ENCODE measurements at places on chromosomes 12 and 14. TPM values are rescaled to one million over a fixed set of nuclear protein-coding genes. Genes with fewer than 3 reads are reported as not detected.

Gene HOXC11
- total RNA-seq, result 1.5 TPM

- DNase-seq, result no peak
These were observed 413.6 kb downstream of the BTG1 start for GRCh38 chr12:91732086-91732485.

- DNase-seq, result no peak
These were observed 261.4 kb upstream of the NPAS3 start for GRCh38 chr14:32677129-32677780.

DNA sequence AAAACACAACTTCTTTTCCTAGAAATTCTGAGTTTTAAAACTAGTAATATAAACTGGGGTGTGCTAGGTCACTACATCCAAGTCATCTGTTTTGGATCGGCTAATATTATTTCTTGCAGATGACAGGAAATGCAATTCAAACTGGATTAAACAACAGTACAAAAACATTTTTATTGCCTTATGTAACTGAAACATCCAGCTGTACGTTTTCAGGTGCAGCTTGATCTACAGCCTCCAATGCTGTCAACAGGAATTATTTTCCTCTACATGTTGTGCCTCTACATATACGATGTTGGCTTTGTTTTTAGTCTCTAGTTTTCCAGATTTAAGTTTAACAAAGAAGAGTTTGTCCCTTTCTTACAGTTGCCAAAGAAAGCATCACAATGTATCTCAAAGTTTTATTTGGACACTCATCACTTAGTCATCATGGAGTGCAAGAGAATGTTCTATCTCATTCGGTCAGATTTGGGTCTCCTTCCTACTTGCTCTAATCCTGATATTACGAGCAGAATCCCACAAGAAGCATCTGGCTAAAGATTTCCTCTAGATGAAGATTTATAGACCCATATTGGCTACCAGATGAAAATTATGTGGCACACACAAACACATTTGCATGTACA lies 326.7 kb downstream of the SLC6A15 start:
- no peak for DNase-seq

GRCh38 chr14:96079066-96079465 lies 39.9 kb downstream of the C14orf132 start:
- DNase-seq, result no peak

Gene GPR137C
- total RNA-seq, result 14.0 TPM

Gene NGB
- not detected for total RNA-seq

GRCh38 chr12:65963862-65964240 lies 139.6 kb downstream of the HMGA2 start:
- DNase-seq, result no peak

Gene TAS2R9
- total RNA-seq, result 0.37 TPM

Gene LTA4H
- 79.3 TPM for total RNA-seq

Gene DPY19L2
- 54.2 TPM for total RNA-seq

Gene LRP1-AS
- not detected for total RNA-seq

Gene RIMBP2
- 2.7 TPM for total RNA-seq

DNA sequence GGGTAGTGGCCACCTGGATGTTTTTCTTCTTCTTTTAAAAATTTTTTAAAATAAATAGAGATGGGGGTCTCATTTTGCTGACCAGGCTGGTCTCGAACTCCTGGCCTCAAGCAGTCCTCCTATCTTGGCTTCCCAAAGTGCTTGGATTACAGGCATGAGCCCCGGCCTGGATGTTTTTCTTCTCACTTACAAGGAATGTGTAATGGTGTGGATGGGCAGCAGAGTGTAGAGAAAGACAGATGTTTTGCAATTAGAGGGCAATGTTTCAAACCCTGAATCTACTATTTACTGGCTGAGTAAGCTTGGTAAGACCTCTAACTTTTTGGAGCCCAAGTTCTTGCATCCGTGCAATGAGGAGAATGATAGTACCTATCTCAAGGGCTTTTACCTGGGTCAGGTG lies 48.1 kb downstream of the ADCK1 start:
- no peak for DNase-seq

DNA sequence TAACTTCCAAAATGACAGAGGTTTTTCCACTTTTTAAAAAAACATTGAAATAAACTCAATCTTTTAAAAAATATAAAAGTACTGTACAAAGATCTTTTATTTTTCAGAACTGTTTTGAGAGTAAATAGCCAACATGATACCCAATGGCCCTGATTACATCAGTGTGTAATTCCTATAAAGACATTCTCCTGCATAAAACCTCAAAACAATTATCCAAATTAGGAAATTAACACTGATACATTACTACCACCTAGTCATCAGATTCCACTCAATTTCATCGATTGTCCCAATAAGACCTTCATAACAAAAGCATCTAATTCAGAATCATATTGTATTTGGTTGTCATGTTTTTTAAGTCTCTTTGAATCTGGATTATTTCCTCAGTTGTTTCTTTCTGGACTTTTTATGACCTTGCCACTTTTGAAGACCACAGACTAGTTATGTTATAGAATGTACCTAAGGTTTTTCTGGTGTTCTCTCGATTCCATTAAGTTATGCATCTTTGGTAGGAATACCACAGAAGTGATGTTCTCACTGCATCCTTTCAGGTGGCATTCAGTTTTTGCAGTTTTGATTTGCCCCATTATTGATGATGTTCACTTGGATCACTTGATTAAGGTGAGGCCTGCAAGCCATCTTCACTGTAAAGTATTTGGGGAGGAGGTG lies 4.0 kb upstream of the YEATS4 start:
- no peak for DNase-seq

Gene KRT86
- not detected for total RNA-seq

Gene PTGER2
- total RNA-seq, result 4.8 TPM

DNA sequence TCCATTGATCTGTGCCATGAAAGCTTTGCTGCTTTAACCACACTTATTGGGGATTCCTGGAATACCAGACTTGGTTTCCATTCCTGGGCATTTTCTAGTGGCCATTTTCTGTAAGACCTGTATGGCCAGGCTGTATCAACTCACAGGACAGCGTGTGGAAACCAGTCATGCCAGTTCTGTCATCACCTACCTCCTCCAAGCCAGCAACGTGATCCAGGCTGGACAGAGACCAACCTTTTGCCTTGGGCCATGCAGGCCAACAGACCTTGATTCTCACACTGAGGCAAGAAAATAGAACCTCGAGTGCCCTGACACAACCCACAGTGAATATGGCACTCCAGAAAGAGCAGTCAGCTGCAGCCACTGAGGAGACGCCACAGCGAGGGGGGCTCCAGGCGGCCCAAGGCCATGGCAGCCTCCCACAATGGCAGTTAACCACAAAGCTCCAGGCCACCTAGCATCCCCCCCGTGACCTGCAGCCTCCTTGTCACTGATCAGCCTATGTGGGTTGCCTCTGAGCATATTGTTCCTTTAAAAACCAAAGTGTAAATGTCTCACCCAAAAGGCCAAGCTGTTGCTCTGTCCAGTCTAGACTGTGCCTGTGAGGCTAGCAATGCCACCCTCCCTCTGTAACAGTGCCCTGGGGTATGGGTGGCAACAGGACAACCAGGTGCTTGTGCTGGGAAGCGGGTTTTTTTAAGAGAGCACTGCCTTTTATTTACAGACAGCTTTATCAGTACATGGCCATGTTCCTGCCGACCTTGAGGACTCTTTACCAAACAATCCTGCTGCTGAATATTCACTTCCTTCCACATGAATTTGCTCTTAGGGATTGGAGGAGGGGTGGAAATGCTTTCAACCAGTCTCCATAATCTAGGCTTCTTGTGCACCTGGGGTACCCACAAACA lies 168.7 kb upstream of the HIF1A start:
- DNase-seq, result no peak

- no peak for DNase-seq
These were observed 93.9 kb downstream of the DNAI7 start for GRCh38 chr12:25101092-25101445.

DNA sequence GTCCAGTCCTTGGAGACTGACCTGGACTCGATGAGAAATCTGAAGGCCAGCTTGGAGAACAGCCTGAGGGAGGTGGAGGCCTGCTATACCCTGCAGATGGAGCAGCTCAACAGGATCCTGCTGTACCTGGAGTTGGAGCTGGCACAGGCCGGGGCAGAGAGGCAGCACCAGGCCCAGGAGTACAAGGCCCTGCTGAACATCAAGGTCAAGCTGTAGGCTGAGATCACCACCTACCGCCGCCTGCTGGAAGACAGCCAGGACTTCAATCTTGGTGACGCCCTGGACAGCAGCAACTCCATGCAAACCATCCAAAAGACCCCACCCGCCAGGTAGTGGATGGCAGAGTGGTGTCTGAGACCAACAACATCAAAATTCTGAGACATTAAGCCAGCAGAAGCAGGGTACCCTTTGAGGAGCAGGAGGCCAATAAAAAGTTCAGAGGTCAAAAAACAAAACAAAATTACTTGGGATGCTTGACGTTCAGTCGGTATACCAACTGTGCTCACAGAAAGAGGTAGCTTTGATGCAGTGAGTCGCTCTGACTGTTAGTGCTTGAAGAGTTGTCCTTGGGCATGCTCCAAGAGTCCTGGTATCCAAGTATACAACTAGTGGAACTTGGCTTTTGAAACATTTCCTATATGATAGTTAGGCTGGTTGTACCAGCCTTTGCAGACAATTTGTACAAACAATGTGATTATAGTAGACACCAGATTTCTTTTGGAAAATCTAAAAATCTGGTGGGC lies 4.8 kb downstream of the MED6 start:
- no peak for DNase-seq

DNA sequence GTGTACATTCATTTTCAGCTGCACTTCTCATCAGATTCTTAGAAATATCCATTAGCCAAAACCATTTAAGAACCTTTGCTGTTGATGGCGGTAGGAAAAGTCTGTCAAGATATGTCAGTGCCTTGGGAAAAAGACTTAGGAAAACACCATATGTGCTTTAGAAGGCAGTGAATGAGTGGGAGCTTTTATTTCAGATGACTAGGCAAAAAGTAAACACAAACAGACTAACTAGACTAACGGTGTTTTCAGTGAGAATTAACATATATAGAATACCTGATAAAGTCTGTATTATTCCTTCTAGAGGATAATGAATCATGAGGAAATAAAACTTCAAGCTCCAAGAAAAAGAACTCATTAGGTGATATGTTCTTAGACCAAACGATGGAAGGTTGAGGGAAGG lies 418.9 kb downstream of the NAV3 start:
- DNase-seq, result no peak

Gene C14orf180
- total RNA-seq, result 0.42 TPM

Gene KLHL33
- 0.69 TPM for total RNA-seq

Gene LTB4R
- total RNA-seq, result 2.3 TPM

Gene KCNMB4
- total RNA-seq, result 9.7 TPM

DNA sequence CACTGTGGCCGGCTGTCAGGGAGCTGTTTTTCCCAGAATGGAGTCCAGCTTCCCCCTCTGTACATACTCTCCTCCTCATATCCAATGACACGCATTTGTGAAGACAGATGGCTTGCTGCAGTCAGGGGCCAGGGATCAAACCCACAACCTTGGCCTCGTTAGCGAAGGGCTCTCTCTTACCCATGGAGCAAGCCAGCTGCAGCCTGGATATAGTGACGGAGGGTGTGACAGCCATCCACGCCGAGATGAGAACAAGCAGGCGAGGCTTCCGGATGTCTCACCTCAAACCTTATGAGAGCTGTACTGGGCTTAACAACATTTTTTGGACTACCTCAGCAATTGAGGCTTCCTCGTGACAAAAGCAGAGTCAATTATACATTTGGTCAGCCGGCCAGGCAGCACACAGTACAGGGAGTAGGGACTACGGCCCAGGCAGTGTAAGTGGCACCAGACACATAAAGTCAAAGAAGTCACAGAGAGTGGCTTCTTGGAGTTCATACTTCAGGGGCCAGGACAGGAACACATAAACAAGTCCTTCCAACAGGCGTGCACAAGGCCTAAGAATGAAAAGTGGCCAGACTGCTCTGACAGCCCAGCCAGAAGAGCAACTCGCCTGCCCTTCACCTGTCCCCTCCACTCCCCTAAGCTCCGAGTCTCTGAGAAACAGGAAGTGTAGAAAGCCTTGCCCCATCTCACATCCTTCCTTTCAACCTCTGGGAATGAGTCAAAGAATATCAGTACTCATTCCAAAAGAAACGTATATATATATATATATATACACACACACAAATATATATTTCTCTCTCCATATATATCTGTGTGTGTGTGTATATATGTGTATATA lies 115.1 kb downstream of the TTC7B start:
- no peak for DNase-seq

DNA sequence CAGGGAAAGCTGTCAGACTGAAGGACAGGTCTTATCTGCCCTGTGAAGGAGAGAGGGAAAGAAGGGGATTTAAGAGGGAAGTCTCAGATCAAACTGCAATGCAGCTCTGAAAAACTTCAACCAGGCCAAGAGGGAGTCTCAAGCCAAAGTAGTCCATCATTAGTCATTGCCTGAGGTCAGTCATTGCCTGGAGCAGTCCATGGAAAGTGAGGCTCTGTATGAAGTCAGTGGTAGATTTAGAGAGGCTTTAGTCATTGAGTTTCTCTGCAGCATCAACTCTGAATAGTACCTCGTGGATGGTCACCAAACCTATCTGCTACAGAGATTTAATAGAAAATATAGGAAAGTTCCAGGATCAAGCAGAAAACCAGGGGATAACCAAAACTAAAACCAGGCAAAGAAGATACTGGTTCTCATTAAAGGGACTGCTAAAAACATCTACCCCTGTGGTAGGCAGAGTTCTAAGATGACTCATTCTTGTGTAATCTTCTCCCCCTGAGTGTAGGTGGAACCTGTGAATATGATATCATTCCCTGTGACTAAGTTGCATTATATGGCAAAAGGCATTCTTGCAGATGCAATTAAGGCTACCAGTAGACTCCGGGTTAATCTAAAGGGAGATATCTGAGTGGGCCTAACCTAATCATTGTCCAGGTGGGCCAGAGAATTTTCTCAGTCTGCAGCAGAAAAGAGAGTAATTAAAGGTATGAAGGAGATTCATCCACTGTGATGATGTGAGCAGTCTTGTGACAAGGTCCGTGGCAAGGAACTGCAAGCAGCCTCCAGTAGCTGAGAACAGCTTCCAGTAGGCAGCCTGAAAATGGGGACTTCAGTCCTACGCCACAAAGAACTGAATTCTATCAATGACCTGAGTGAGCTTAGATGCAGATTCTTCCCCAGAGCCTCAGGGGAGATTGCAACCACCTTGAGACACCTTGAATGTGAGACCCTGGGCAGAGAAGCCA lies 123.1 kb downstream of the GALC start:
- DNase-seq, result no peak

GRCh38 chr12:45626965-45627364 lies 102.5 kb upstream of the ARID2 start:
- no peak for DNase-seq
